ENCODE measurements at places on chromosomes 4 and X.

DNA sequence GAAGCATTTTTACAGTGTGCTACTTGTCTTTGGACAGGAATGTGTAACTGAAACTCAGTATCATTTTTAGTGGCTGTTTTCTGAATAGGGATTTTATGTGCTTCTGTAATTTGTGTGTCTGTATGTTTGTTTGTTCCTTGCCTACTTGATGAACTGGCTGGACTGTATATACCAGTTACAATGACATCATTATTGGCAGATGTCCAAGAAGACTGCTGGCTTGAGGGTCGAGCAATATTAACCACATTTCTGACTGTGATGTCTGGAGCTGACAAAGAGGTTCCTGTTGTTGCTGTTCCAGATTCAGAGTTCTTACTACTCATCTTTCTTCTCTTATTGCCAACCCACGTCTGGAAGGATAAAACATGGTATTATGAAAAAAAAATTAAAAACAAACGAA lies 33.0 kb downstream of the HDX start:
- no peak for DNase-seq

GRCh38 chr4:100391863-100392262 lies 126.0 kb downstream of the EMCN start:
- no peak for DNase-seq

GRCh38 chr4:139530833-139531427 lies 25.1 kb downstream of the SETD7 start:
- no peak for DNase-seq

GRCh38 chrX:139826065-139827044 lies 106.5 kb downstream of the ATP11C start:
- DNase-seq: peak; percentile 33

DNA sequence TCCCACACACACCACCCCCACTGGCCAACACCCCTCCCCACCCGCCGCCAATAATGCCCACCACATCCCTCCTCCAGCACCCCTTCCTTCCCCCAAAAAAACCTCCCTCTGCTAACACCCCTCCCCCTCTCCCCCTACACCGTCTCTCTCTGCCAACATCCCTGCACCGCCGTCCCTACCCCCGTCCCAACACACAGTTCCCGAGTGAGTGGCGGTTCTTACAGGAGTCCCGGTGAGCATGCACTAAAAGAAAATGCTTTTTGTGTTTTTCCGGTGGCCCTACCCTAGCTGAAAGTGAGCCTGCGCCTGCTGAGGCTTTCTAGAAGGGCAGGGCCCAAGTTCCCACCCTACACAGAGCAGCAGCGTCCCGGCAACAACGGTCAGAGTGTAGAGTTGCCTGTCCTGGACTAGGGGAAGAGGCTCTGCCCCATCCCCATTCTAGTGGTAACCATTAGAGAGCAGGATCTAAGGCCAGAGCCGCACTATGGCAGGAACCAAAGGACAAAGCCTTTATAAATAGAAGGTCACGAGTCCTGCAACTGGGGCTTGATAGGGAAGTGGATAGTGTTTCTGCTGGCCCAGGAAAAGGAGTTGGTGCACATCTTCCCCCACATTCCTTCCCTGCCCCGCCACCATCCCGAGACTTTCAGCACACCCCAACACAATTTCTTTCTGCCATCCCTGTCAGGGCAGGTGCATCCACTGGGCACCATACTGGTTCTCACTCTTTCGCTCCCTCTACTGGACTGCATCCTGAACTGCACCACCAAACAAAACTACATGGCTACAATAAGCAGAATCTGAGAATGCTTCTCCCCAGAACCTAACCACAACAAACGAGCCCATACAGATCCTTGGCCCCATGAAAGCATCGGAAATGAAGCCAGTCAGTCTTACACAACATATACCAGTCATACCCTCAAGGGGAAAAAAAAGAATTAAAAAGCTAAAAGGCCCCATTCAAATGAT lies 78.1 kb upstream of the PAGE3 start:
- no peak for DNase-seq

GRCh38 chrX:66035667-66036066 lies 4.2 kb downstream of the VSIG4 start:
- DNase-seq: no peak

GRCh38 chr4:158274636-158275035 lies 64.3 kb downstream of the TMEM144 start:
- DNase-seq: no peak

DNA sequence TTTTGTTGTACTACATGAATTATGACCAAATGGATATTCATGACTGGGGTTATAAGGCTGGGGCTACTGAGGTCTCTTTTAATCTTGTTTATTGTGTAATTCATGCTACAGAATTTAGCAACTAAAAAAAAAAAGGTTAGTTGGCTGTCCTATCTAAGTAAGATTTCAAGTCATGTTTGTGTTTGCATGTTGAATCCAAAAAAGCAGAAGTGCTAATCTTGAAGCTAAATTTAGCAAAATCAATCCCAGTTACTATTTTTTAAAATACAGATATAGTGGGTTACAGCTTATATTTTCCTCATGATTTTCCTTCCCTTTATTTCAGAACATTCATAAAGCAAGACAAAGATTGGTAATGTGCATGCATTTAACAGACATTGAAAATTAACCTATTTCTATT lies 19.4 kb downstream of the MTMR1 start:
- DNase-seq: no peak

DNA sequence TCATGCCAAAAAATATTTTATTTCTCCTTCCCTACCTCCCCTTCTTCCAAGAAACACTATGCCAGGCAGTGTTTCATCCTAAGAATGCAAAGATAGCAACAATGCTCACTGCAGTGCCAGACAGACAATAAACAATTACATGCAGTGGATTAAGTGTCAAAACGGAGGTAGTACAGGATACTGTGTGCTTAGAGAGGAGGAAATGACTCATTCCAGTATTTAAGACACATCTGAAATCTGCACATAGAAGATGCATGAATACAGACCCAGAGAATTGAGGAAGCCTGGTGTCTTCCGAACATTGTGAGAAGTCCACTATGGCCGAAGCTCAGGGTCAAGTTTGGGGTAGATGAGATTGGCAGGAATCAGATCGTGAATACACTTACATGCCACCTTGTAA lies 326.4 kb downstream of the PPP3CA start:
- DNase-seq: no peak

- DNase-seq: no peak
Measured at GRCh38 chrX:54030329-54030728, 13.9 kb downstream of the PHF8 start.

GRCh38 chr4:72283357-72283756 lies 251.6 kb downstream of the NPFFR2 start:
- DNase-seq: no peak

- DNase-seq: no peak
Measured at GRCh38 chrX:153672531-153673427, 834 bp downstream of the PNCK start.

- no peak for DNase-seq
Measured at GRCh38 chr4:76697129-76697803, 200.7 kb downstream of the SOWAHB start.

- no peak for DNase-seq
Measured at GRCh38 chr4:650951-651883, 22.9 kb downstream of the ATP5ME start.

Data from BJ (cell line).